ENCODE measurements at places on chromosomes 12 and 14.

DNA sequence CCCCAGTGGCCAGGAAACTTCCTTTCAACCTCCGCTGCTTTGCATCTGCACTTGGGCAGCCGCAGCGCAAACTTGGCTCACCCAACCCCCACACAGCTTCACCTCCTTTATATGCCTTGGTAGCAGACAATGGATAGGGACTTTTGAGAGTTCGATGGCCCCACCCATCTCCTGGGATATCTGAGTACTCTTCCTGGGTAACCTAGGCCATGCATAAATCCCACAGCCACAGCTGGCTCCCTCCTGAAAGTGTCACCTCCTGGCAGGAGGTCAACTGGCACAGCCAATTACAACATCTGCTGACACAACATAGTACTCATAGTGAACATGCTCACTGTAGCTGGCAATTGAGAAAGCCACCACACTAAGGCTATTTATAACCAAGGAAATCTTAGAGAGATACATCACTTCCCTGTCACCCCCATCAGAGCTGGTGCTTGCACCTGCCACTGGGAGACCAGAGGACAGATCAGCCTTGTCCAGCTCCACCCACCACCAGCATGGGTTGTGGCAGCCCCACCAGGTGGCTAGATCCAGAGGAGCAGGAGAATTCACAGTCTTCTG, 410.0 kb downstream of the SYT1 start:
- no peak for DNase-seq

DNA sequence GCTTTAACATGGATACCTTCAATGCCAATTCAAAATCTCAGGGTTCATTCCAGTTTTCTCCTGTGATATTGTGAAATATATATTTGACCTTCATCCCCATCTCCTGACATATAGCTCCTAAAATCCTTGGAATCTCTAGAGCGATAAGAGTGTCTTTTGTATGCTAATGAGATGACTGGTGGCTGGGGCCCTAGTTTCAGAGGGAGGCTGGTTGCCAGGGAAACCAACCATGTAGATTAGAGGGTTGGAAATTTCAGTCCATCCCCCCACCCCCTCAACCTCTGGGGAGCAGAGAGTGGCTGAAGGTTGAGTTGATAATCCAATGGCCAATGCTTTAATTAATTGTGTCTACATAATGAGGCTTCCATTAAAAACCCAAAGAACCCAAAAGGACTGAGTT, 59.4 kb downstream of the SDR9C7 start:
- DNase-seq, result no peak

DNA sequence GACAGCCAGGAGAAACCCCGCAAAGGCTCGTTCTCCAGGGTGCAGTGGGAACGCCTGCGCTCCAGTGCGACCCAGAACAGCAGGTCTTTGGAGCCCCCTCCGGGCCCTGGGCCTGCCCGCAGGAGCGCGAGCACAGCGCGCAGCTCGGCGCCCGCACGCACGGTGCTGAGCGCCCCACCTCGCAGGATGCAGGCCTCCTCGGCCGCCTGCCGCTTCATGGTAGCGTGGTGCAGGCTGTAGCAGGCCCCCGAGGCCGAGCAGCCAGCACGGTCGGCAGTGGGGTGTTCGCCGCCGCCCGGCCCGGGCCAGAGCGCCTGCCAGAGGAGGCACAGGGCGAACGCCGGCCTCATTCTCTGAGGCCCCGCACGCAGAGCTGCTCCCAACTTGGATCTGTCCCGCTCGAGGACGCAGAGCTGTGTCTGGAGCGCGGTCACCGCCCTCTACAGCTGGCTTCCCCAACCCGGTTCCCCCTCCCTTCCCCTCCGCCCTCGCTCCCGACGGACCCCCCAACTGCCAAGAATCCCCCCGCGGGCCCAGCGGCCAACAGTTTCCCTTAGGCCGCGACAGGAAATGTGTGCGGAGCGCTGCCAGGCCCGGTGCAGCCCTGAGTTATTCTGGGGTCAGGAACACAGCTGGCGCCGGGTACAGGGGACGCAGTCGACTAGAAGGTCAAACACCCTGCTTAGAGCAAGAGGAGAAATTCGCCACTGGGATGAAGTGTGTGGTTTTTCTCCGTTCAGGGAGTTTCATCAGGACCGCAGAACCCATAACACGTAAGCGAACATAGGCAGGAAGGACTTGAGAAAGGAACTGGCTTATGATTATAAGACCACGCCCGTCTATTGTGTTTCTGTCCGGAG, at the start of gene CLEC14A:
Gene CLEC14A, minus strand, starts transcription at position 421 of the 860 bp plus-strand sequence. Its CDS starts 71 bp downstream, at position 350.
- no peak for DNase-seq

DNA sequence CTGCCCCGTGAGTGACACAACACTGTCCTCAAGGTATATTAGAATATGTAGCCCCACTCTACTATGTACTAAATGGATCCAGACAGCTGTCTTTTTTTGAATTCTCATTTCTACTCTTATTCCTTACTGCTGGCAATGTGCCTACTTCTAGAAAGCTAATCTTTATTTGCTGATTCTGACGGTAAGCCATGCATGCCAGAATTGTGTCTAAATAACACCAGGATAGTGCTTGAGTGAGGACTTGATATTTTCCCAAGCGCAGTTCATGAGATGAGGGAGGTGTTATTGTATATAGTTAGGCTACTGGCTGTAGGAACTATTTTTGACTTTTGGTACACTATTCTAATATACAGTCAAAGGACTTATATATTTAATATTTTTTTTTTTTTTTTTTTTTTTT, 316.2 kb upstream of the NAV3 start:
- DNase-seq, result no peak

DNA sequence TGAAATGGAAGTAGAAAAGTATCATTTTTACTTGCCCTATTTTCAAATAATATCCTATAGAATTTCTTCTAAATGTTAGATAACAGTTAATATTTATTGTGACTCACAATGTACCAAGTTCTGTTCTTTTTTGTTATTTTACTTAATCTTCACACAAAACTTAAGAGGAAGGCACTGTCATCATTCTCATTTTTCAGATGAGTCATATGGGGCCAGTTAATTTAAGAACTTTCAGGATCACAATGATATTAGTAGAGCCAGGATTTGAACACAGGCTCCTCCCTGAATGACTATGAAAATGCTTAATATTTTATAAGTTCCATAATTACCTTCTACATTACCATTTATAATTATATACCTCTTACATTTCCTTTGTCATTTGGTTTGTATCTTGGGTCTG, 10.4 kb upstream of the TMEM260 start:
- no peak for DNase-seq

- no peak for DNase-seq
Observed at GRCh38 chr12:26744042-26744626, 88.9 kb downstream of the ITPR2 start.

DNA sequence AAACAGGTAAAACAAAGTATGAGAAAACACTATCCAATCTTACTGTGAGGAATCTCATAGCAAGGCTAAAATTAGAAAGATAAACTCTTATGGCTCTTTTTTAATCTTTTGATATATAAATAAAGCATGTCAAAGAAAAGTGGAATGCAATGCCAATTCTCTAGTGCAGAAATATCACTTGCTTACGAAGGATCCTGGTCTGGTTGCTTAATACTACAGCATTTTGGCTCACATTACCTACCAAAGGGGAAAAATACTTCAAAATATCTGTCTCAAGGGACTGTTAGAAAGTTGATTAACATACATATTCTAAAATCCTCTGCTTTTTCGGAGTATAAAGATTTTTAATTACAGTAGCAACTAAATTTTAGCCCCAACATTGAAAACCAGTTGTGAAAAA, 21.4 kb downstream of the AREL1 start:
- no peak for DNase-seq

- DNase-seq, result no peak
Observed at GRCh38 chr12:68557011-68557730, 53.5 kb upstream of the RAP1B start.

All from esophagus squamous epithelium (tissue), 5 donors.